ENCODE measurements at places on chromosomes 1 and 21.
A peak's percentile ranks its signal among the peaks of the same experiment; 100 is the strongest.

GRCh38 chr1:89149229-89149628, 23.3 kb upstream of the GBP2 start:
- no peak overlapping the region for H3K27ac ChIP-seq
- no peak for DNase-seq
- H3K36me3 ChIP-seq: peaks cover 3% of the 10 kb centered on the region
- H3K4me3 ChIP-seq: no peak overlapping the region
- peaks cover 2% of the 10 kb centered on the region for H3K4me1 ChIP-seq

DNA sequence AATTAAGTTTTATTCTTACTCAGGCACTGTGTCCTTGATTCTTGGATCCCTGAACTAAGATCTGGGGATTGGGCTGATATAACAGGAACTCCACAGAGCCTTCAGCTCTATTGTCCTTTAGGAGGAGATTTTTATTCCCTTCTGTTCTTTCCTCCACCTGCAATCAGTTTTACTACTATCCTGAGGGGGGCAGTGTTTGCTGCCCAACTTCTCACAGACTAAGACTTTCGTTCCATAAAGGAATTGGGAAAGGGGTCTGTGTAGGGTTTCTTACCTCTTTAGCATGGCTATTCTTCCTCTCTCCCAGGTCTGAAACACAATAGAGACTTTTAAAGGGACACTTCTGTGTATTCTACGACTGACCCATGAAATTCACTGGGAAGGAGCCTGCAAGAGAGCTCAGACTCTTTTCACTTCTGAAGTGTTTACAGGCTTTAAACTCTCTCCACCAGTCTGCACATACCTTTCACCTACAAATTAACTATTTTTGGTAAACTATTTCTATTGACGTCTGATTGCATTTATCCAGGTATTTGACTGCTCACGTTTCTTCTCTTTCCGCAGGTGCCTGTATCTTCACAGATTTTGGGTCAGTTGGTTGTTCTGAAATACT, 103.3 kb upstream of the DEPDC1 start:
- no peak overlapping the region for H3K4me3 ChIP-seq
- H3K27ac ChIP-seq: no peak overlapping the region

DNA sequence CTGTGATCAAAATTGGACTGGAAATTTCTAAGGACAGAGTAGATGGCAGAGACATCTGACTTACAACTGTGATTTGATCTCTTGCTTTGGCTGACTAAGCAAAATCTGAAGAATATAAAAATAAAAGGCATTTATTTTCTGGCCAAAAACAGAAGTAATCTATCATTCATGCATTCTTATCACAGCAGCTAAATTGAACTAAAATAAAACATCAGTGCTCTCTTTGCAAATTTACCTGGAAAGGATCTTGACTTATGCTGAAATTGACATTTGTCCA, 81.4 kb upstream of the ZNF678 start:
- no peak for DNase-seq
- no peak overlapping the region for H3K27ac ChIP-seq
- H3K36me3 ChIP-seq: no peaks in the 10 kb centered on the region
- no peaks in the 10 kb centered on the region for H3K4me1 ChIP-seq
- peaks cover 31% of the 10 kb centered on the region for H3K27me3 ChIP-seq

DNA sequence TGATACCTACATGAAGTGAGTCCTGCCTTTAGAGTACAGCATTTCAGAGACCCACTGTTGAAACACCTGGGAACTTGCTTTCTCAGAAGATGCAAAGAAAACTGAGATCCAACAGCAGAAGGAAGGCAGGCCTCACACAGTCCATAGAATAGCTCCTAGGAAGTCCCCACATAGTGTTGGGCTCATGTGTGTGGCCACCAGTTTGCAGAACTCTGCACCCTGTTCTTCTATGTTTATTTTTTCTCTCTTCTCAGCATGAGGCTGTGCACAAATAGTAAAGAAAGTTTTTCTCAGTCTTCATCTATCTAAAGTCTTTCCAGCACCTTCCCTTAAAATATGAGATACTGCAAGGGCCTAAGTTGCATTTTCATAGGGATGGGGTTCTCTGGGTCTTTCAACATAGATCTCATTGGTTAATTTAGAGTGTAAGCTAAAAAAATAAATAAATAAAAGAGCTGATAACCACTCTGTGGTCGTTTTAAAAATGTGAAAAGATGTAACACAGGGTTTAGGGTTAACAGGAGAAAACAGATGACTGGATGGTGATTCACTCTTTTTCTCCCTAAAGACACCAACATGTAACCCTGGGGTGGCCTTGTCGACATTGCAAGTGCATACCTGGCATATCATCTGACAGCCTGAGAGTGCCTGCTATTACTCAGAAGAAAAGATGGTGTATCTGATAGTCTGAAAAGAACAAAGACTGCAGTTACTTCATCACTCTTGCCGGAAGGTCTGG, 94.6 kb downstream of the ZC3H11B start:
- DNase-seq: no peak
- no peaks in the 10 kb centered on the region for H3K4me1 ChIP-seq
- no peaks in the 10 kb centered on the region for H3K27me3 ChIP-seq

DNA sequence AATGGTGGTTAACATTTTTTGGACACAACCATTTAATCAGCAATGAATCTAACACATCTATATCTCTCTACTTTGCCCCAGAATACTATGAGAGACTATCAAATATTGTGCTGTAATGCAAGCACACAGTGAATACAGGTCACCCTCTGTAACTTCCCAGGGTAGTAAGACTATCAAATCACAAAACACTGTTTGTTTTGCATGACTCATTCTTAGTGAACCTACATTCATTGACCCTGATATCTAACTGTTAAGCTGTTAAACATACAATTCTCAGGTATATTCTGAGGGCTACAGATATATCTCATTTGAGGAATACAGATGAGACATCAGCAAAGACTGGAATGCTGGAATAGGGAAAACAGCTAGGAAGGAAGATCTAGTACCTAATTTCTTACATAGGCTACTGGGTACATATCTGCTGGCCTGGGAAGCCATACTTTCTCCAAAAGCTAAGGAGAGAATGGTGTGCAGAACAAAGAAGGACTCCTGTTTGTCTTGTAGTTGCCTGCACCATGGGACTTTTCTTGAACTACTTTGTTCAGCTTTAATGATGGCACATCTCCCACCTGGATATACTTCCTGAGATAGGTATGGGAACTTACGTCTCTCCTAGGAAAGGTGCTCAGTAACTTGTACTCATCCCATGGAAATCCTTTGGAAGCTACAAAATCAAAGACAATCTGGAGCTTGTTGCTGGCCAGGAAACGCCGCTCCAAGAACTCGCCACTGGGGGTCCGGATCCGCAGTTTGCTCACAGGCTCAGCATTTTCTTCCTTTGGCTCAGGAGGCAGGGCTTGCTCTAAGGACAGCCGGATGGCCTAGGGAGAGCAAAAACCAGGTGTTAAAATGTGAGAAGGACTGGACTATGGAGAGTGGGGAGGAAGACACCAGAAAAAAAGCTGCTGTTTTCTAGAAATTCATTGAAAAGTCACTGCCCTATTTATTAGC, 51.9 kb upstream of the DMRTA2 start:
- H3K27me3 ChIP-seq: no peaks in the 10 kb centered on the region
- H3K4me1 ChIP-seq: no peaks in the 10 kb centered on the region
- no peak overlapping the region for H3K4me3 ChIP-seq
- DNase-seq: no peak
- peaks cover 12% of the 10 kb centered on the region for H3K36me3 ChIP-seq

DNA sequence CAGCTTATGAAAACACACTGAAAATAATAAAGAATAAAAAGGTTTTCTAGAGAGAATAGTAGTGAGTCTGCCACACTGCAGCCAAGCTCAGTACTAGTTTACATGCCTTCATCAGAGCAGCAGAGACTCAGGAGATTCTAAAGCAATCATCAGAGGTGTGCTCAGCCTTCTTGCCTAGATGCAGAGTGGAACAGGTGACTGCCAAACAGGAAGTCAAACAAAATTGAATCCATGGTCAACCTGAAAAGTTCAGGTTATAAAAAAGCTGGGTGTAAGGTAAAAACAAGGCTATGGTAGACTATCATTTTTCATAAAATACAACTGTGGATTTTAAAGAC, 165.3 kb upstream of the C1orf105 start:
- peaks cover 3% of the 10 kb centered on the region for H3K27me3 ChIP-seq
- peaks cover 22% of the 10 kb centered on the region for H3K4me1 ChIP-seq
- peak overlapping the region; percentile 2 for H3K27ac ChIP-seq

DNA sequence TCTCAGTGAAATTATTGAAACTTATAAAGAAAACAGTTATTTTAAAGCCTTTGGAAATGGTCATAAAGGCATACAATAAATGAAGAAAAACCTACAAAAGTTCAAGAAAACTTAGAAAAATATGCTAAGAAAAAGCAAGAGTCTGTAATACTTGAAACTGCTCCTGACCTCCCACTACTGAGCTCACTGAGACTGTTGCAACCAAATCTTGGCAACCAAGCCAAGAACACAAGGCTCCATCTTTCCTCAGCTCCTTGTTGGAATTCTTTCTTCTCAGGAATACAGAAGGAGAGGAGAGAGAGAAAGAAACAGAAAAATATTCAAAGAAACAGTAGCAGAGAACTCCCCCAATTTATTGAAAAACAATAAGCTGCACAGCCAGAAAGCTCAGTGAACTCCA, 160.5 kb downstream of the RASAL2 start:
- no peak overlapping the region for H3K27ac ChIP-seq
- no peaks in the 10 kb centered on the region for H3K36me3 ChIP-seq
- H3K27me3 ChIP-seq: no peaks in the 10 kb centered on the region
- no peak for DNase-seq
- no peaks in the 10 kb centered on the region for H3K4me1 ChIP-seq
- no peak overlapping the region for H3K4me3 ChIP-seq

GRCh38 chr1:181595234-181595633, 111.9 kb downstream of the CACNA1E start:
- no peaks in the 10 kb centered on the region for H3K4me1 ChIP-seq
- H3K27me3 ChIP-seq: peaks cover 12% of the 10 kb centered on the region
- DNase-seq: no peak
- H3K27ac ChIP-seq: no peak overlapping the region
- no peaks in the 10 kb centered on the region for H3K36me3 ChIP-seq
- no peak overlapping the region for H3K4me3 ChIP-seq

- H3K27ac ChIP-seq: no peak overlapping the region
- no peaks in the 10 kb centered on the region for H3K4me1 ChIP-seq
- no peaks in the 10 kb centered on the region for H3K36me3 ChIP-seq
- H3K4me3 ChIP-seq: no peak overlapping the region
- DNase-seq: peak; percentile 62
- peaks cover 18% of the 10 kb centered on the region for H3K27me3 ChIP-seq
Observed at GRCh38 chr21:31866077-31866511, 6.7 kb upstream of the HUNK start.

DNA sequence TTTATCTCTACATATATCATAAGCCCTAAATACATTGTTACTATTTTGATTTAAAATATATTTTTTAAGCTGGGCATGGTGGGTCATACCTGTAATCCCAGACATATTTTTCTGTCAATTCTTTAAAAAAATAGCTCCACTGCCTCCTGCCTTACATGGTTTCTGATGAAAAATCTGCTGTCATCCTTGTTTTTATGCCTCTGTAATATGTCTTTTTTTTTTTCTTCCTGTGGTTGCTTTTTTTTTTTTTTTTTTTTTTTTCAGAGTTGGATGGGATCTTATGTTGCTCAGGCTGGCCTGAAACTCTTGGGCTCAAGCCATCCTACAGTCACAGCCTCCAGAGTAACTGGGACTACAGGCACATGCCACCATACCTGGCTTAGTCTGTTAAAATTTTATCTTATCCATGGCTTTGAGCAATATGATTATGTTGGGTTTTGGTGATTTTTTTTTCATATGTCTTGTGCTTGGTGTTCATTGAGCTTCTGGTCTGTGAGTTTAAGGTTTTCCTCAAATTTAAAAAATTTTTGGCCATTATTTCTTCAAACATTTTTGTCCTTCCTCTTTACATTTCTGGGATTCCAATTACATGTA, 12.4 kb upstream of the EDARADD start:
- peaks cover 3% of the 10 kb centered on the region for H3K4me1 ChIP-seq
- no peaks in the 10 kb centered on the region for H3K36me3 ChIP-seq
- no peak overlapping the region for H3K4me3 ChIP-seq
- DNase-seq: no peak
- no peak overlapping the region for H3K27ac ChIP-seq
- peaks cover 2% of the 10 kb centered on the region for H3K27me3 ChIP-seq

- no peaks in the 10 kb centered on the region for H3K36me3 ChIP-seq
- H3K4me3 ChIP-seq: no peak overlapping the region
- no peak overlapping the region for H3K27ac ChIP-seq
- no peak for DNase-seq
- H3K27me3 ChIP-seq: peaks cover 5% of the 10 kb centered on the region
- H3K4me1 ChIP-seq: no peaks in the 10 kb centered on the region
Observed at GRCh38 chr1:210900820-210901219, 233.1 kb downstream of the KCNH1 start.

DNA sequence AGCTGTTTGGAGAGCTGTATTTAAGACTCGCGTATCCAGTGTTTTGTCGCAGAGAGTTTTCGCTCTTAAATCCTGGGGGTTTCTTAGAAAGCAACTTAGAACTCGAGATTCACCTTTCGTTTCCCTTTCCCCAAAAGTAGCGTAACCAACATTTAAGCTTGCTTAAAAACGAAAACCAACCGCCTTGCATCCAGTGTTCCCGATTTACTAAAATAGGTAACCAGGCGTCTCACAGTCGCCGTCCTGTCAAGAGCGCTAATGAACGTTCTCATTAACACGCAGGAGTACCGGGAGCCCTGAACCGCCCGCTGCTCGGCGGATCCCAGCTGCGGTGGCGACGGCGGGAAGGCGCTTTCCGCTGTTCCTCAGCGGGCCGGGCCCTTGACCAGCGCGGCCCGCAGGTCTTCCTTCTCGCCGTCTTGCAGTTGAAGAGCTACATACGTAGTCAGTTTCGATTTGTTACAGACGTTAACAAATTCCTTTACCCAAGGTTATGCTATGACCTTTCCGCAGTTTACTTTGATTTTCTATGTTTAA, 1.9 kb downstream of the OLIG1 start:
- no peak for DNase-seq
- H3K4me1 ChIP-seq: peaks cover 21% of the 10 kb centered on the region
- peaks cover 69% of the 10 kb centered on the region for H3K27me3 ChIP-seq
- H3K4me3 ChIP-seq: peak overlapping the region; percentile 62
- H3K27ac ChIP-seq: no peak overlapping the region

- no peak for DNase-seq
- peaks cover 9% of the 10 kb centered on the region for H3K36me3 ChIP-seq
- H3K27me3 ChIP-seq: peaks cover under 1% of the 10 kb centered on the region
- H3K27ac ChIP-seq: no peak overlapping the region
- H3K4me3 ChIP-seq: no peak overlapping the region
Observed at GRCh38 chr21:37206496-37206895, 60.6 kb downstream of the VPS26C start.

GRCh38 chr1:61754545-61754944, 12.3 kb downstream of the PATJ start:
- no peak overlapping the region for H3K4me3 ChIP-seq
- no peaks in the 10 kb centered on the region for H3K27me3 ChIP-seq
- peaks cover 5% of the 10 kb centered on the region for H3K4me1 ChIP-seq
- no peak for DNase-seq
- no peak overlapping the region for H3K27ac ChIP-seq

DNA sequence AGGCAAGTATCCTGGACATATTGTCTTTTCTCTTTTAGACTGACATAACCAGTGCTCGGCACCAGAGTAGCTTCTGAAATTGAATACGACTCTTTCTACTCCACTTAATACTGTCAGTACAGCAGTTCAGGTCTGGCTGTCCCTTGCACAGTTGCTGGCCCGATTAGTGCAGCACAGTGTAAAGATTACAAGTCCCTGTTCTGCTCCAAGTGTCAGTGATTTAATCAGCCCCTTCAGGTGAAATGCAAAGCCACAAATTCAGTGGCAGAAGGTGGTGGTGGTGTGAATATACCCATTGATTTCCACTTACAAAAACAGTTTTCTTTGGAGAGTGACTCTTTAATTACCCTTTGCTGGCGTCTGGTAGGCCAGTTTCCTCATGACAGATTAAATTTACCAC, 545.4 kb downstream of the ADGRL2 start:
- no peaks in the 10 kb centered on the region for H3K36me3 ChIP-seq
- no peak for DNase-seq
- H3K27ac ChIP-seq: no peak overlapping the region
